Amygdala (tissue), 56 donors: ENCODE measurements at places on chromosomes 7 and 10.

DNA sequence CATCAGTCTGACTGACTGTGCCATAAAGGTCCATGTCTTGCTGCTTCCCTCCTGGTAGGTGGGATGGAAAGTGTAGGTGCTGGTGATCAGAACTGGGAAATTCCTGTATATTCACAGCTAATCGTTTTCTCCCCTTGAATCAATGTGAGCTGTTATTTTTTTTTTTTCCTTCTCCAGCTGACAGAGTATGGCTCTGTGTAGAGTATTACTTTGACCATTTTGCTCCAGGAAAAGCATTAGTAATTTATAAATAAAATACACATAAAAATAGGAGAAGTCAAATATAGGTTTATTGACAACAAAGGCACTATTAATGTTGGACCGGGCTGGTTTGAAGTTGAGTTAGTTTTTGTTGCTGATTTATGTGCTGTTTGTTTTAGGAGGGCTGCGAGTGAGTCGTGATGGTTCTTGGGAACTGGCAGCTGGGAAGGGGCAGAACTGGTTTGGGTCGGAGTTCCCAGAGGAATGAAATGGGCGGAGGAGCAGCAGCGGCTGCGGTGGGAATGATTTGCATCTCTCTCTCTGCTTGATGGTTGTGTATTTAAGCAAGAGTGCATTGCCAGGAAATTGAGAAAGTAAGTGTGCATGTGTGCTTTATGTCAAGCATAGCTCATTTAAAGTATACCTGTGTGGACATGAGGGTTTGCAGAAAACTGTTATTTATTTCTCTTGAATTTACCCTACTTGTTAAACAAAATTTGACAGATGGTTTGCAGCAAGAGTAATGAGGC lies 80.9 kb downstream of the LRMDA start:
- no peak for DNase-seq

DNA sequence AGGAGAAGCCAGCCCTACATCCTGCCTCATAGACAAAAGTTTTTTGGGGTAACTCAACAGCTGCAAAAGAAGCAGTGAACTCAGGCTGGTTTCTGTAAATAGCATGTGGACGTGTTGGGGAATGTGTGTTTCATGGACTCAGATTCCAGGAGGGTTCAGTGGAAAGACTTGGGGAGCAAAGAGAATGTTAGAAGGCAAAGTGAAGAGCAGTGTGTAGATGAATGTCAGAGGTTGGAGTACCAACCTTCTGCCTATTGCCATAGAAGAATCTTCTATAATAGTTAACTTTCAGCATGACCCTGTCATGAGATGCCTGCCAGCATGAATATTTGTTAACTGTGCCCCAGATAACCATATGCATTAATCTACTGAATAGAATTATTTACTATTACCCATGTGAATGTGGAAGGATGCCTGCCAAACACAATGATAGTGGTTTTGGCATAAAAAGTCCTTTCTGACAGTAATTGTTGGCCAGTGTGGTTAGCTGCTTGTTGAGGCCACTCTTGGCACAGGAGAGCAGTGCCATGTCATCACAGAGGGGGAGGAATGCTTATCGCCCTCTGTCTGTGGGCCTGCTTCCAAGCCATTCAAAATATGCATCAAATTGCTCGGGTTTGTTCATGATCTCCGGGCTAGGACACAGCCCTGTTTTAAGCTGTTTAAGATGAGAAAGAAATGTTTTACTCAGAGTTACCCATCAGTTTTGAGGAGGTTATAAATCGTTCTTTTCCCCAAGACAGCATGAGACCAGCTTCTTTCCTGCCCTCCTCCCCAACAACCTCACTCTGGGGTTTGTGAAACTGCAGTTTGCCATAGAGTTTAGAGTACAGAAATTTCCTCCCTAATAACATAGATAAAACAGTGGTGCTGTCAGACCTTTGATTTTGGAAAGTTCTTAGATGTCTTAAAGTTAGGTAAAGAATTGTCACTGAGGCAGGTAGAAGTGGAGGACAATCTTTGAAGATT lies 165.3 kb downstream of the WNT2 start:
- no peak for DNase-seq

DNA sequence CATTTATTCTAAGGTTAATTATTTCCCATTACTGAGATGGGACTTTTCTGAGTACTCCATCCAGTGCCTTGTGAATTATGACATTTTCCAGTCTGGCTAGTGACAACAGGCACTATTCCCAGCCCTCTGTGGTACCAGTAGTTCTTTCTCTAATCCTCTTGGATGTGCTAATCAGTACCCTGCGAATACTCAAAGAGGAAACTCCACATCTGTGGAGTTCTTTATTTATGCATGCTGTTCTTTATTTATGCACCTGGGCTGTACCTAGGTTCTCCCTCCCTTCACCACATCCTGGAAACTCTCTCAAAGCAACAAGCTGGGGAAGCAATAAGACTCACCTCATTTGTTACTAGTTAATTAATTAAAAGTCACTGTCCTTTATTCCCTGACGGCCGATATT lies 83.5 kb downstream of the TSPAN12 start:
- no peak for DNase-seq

DNA sequence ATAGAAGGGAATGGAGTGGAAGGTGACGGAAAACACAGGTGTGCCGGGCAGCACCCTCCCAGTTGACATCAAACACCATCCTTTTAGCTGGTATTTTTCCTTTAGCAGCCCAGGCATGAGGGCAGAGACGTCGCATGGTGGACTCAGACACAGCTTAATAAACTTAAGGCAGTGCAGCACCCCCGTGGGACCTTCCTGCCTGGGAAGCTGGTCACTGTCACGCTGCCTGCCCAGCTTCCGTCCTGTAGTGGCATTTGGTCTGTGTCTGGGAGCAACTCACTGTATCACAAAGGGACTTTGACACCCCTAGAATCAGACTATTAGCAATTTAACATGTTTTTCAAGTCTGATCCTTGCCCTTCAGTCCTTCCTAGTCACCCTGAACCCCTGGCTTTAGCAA lies 35.8 kb downstream of the IL15RA start:
- no peak for DNase-seq

DNA sequence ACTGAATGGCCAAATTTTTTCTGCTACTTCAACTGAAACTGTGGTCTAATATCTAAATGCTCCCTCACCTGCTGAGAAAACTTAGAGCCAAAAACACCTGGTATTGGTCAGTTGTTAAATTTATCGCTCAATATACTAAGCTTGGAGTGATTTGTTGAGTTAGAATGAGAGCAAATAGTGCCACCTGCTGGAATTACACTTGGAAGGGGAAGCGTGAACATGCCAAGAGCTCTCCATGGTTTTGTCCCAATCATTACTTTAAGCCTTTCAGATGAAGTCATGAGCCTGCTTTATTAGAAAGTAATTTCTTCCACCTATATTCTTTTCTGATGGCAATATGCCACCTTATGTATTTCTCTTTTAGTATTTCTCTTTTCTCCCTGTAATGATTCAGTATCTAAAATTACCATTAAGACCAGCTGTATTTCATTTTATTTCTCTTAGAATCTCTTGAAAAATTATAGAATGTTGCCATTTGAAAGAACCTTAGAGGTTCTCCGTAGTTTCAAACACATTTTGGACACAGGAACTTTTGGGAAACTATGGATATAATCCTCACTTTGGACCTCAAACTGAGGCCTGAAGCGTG lies 447.8 kb upstream of the C7orf33 start:
- DNase-seq: no peak

DNA sequence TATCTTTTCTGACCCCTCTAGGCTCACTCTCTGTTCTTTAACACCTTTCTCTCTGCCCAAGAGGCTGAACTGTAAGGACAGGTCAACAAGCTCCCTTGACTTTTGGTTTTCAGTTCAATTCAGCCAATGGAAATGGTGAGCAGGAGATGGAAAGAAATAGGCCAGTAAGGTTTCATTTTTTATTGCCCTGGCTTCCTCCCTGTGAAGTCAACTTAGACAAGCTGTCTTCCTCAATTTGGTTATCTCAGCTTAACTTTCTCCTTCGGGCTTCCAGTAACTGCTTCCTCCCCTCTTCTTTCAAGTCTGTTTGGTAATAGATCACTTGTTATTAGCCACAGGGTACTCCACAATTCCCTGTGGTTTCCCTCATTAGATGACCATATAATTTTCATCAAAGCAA lies 19.7 kb downstream of the LIPK start:
- no peak for DNase-seq

DNA sequence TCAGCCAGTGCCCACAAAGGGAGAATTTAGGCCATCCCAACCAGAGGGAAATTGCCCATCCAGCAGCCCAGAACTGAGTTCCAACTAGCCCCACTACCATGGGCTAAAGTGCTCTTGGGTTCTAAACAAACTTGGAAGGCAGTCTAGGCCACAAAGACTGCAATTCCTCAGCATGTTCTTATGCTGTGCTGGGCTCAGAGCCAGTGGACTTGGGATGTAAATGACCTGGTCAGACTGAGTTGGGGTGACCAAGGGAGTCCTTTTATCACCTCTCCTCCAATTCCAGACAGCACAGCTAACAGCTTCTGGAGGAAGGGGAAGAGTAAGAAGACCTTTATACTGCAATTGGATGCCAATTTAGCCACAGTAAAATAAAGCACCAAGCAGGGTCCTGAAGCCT lies 607.2 kb upstream of the KCND2 start:
- DNase-seq: no peak

- no peak for DNase-seq
Measured at GRCh38 chr10:123642697-123643096, 23.5 kb upstream of the GPR26 start.

DNA sequence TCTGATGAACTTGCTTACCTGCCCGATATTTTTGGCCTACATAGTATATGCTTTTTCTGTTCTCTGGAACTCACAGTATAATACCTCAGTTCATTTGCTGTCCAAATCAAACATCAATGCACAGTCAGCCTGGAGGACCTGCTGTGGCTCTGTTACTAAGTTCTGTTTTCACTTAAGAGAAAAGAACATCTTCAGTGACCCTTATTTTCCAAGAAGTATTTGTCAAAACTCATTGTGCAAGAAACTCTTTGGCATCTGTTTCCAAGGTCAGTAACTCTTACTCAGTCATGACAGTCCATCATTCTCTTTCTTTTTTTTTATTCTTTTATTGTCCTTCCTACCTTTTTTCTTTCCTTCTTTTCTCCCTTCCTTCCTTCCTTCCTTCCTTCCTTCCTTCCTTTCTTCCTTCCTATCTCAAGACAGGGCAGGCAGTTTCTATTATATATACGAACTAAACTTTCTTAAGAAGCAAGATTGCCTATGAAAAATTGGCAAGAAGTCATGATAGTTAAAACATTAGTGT lies 37.8 kb upstream of the SEM1 start:
- no peak for DNase-seq
